ENCODE measurements at places on chromosomes 12 and 14.

GRCh38 chr12:46210873-46211439 lies 57.9 kb downstream of the SLC38A1 start:
- DNase-seq: no peak

GRCh38 chr14:104319491-104320241 lies 181.3 kb downstream of the KIF26A start:
- DNase-seq: no peak

DNA sequence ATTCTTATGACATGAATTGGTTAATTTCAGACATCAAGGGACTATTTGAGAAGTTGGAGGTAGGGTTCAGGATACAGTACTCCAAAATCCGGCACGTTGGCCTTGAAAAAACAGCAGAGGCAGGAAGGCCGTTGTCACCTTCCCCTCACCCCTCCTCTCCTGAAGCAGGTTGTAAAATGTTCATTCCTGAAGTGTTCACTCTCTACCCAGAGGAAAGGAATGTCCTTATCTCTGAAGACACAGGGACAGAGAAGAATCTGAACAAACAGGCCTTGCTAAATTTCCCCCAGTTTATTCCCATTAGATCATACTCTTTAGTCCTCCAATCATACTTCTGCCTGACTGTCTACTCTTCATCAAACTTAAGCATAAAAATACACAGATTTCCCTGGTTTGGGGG lies 313.6 kb downstream of the ZFP36L1 start:
- no peak for DNase-seq

DNA sequence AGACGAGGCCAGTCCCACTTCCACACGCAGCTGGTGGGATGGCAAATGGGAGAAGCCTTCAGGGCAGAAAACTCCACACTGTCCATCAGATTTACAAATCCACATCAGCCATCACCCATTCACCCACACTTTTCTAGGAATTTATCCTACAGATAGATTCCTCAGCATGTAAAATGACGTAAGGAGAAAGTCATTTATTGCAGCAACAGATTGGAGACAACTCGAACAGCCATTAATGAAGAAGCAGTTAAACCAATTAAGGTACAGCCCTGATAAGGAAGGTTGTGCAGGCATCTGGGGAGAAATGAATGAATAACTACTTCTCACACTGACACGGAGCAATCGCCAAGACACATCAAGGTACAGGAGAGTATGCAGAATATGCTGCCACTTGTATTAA lies 26.2 kb downstream of the PRKAB1 start:
- DNase-seq: no peak

DNA sequence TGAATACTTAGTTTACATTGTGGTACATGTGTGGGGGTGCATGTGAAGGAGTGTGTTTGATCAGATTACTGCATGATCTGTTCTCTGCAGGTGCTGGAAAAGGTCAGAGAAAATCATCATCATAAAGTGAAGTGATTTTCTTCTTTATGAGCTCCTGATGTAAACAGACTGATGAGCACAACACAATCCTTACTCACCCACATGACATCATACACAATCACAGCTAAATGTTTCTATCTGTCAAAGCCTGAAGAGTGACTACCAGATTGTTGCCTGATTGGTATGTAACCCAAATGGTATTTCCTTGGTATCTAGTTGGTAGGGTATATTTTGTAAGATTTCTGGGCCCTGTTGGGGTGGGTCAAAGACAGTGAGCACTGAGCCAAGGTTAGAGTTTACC lies 270.8 kb downstream of the FOXG1 start:
- DNase-seq: no peak

DNA sequence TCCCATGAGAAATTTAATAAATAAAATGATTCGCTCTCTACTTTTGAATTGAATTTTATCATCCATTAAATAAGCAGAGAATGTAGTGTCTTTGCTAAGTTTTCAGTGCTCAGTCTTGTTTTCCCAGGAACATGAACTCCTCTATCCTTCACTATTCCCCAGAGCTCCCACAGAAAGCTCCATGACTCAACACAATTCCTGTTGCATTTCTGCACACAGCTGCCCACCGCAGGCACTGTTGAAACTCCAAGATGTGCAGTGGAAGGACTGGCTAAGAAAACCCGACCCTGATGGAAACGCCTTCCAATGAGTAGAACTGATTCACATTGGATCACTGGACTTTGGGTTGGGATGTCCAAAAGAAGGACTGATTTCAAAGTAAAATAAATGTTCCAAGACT lies 202.4 kb upstream of the AMIGO2 start:
- DNase-seq: no peak

GRCh38 chr12:129305851-129306250 lies 452.6 kb downstream of the GLT1D1 start:
- no peak for DNase-seq

DNA sequence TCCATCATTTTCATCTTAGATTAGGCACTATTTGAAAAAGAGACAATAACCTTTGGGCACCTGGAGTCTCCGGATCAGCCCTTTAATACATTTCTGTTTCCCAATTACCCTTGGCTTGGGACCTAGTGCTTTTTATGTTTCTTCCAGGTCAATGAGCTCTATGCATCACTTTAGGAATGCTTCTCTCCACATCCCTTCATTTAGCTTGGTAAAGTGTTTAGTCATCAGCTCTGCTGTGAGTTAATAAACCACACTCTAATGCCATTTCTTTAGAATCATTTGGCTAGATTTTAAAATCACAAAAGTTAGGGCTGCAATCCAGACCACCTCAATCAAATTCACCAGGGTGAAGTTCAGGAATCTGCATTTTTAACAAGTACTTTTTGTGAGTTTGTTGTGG lies 41.7 kb downstream of the RASSF9 start:
- DNase-seq: no peak

DNA sequence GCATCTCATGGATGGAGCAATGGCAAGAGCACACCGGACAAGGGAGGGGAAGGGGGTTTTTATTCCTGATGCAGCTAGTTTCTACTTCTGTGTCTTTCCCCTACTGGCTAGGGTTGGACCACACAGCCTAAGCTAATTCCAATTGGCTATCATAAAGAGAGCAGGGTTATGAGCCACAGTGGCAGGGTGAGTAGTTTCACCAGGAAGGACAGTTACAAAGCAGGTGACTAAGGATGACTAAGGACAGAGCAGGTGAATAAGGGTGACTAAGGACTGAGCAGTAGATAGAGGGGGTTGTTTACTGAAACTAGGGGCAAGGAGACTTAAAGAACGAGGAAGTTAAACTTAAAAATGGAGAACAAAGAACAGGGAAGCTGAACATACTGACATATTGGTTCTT lies 321.4 kb upstream of the SEL1L start:
- no peak for DNase-seq

DNA sequence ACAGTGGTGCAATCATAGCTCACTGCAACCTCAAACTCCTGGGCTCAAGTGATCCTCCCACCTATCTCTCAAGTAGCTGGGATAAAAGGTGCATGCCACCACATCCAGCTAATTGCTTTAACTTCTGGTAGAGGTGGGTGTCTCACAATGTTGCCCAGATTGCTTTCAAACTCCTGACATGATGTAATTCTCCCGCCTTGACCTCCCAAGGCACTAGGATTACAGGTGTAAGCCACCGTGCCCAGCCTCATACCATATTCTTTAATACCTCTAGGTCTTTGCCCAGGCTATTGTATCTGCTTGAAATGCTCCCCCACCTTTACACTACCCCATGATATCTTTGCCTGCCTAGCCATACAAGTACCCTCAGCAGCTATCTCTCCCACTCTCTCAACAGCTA lies 11.3 kb downstream of the R3HDM2 start:
- DNase-seq: no peak

GRCh38 chr12:29281371-29282005 lies 99.5 kb downstream of the ERGIC2 start:
- no peak for DNase-seq

GRCh38 chr12:79444089-79444488 lies 246.7 kb downstream of the PAWR start:
- no peak for DNase-seq

- DNase-seq: no peak
Measured at GRCh38 chr12:80031229-80031628, 68.1 kb upstream of the OTOGL start.

DNA sequence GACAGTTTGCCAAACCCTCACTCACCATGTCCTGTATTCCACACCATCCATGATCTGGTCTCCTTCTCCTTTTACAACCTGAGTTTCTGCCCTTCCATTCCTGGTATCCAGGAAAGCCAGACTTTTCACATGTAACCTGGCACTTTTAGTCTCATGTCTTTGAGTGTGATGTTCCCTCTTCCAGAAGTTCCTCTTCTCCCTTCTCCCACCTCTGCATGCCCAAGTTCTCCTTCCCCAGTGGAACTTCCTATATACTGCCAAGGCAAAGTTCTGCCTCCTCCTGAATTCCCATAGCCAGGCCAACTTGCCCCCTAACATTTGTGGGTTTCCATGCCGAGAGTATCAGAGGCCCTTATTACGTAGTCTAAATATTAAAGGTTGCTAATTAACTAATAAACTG lies 3.2 kb upstream of the ITPR2 start:
- DNase-seq: no peak

DNA sequence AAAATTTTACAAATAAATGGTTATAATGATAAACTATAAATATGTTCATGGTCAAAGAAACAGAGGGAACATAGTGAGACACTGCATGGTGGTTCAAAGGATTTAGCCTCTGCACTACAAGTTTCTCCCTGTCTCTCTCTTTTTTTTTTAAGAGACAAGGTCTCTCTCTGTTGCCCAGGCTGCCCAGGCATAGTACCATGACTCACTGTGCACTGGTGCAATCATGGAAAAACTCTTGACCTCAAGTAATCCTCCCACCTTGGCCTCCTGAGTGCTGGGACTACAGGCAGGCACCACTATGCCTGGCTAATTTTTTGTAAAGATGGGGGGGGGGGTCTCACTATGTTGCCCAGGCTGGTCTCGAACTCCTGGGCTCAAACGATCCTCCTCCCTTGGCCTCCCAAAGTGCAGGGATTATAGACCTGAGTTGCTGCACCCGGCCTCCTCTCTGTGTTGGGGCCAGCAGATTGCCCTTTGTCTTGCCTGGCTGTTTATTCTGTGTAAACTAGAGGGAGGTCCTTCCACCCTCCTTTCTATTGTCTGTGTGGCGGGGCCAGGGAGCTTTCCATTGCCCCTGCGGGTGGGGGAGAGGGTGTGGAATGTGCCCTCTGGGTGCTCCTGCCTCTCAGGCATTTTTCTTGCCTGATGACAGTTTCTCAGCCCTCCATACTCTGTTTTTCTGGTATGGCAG lies 22.1 kb downstream of the MTHFD1 start:
- no peak for DNase-seq

- DNase-seq: no peak
Measured at GRCh38 chr12:3718100-3718499, 34.8 kb downstream of the CRACR2A start.

- DNase-seq: no peak
Measured at GRCh38 chr14:48970943-48971342, 615.2 kb downstream of the RPS29 start.

Data from CD4-positive, alpha-beta T cell treated with Interleukin-6 for 4 hours (primary cell).